ENCODE measurements at places on chromosomes 3 and 15.

- DNase-seq: no peak
Observed at GRCh38 chr15:85496551-85497171, 116.3 kb downstream of the AKAP13 start.

- DNase-seq: no peak
Observed at GRCh38 chr3:174791161-174791560, 68.0 kb upstream of the NAALADL2 start.

- no peak for DNase-seq
Observed at GRCh38 chr3:35857004-35857403, 217.7 kb downstream of the ARPP21 start.

DNA sequence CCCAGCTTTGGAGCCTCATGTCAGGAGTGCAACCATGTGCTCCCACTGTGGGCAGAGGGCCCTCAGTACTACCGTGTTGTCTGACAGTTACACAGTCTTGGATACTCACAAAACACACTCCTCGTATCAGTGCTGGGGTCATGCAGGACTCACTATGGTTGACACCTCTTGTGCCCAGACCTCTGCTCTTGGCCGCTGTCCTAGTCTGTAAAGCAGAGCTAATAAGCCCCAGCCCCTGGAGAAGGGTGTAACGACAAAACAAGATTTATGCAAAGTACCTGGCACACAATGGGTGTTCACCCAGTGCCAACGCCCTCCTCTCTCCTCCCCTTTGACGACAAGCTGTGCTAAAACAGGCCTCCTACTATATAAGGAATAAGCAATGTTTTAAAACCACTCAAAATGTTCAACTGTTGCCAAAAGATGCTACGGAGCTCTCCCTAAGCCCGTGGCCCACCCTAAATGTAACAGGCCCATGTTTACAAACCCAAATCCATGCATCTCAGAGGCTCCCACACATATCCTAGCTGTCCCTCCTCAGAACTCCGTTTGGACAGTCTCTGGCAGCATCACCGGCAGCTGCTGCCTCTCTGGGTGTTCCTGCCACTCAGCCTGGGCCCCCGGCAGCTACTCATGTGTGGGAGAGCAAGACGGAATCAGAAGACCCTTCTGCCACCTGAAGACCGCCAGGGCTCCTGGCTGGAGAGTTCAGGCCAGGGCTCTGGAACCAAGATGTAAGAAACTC, 65.8 kb downstream of the MRPL46 start:
- no peak for DNase-seq

DNA sequence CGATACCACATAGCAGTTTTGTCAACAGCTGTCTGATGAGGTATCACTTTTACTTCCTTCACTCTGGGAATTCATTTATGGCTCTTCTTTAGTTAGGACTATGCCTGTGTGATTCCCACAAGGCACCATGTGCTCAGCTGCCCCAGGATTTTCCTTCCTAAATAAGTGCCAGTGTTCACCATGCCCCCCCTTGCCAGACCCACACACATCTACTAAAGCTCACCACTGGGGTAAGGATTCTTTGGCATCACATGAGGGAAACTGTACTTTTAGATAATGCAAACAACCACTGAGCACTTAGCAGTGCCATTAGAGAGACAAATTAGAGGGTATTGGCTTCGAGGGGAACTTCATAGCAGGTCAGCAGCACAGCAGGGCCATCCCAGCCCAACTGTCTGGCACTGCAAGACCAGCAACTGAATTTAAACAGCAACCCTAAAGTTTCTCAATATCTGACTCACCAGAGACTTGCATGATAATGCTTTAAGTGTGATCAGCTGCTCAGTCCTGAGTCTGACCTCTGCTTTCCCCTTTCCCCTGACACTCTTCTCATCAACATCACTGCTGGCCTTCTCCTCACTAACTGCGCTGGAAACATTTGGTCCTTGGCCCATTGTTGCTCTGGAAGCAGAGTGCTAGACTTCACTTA, 114.3 kb downstream of the STAC start:
- no peak for DNase-seq

DNA sequence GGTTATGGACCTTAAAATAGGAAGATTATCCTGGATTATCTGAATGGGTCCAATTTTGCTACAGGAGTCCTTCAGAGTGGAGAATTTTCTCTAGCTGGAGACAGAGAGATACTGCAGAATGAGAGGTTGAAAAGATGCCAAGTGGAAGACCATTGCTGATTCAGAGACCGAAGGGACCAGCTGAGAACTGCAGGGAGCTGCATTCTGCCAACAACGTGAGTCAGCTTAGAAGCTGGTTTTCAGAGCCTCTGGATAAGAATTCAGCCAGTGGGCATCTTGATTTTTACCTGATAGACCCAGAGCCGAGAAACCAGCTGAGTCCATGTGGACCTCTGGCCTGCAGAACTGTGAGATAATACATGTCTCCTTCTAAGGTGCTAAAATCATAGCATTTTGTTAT, 234.0 kb downstream of the NR2F2 start:
- no peak for DNase-seq

- DNase-seq: no peak
Observed at GRCh38 chr15:55628369-55628730, 40.2 kb upstream of the PYGO1 start.

DNA sequence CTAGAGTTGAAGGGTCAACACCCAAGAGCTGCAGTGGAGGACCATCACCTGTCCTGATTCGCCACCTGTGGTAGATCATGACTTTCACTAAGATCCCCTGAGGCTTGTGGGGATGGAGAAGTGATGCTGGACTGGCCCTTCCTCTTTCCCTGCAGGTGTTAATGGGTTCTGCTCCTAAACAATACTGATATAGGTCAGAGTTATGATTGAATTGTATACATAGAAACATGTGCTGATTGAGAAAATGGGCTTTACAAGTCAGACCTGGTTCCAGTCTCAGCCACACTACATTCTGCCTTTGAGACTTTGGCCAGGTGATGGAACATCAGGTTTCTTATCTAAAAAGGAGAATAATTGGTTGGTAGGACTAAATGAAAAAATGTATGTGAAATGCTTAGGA, 418.9 kb upstream of the TPRG1 start:
- no peak for DNase-seq

Data from dorsolateral prefrontal cortex (tissue), 122 donors.